ENCODE measurements at places on chromosomes 7 and 10.

DNA sequence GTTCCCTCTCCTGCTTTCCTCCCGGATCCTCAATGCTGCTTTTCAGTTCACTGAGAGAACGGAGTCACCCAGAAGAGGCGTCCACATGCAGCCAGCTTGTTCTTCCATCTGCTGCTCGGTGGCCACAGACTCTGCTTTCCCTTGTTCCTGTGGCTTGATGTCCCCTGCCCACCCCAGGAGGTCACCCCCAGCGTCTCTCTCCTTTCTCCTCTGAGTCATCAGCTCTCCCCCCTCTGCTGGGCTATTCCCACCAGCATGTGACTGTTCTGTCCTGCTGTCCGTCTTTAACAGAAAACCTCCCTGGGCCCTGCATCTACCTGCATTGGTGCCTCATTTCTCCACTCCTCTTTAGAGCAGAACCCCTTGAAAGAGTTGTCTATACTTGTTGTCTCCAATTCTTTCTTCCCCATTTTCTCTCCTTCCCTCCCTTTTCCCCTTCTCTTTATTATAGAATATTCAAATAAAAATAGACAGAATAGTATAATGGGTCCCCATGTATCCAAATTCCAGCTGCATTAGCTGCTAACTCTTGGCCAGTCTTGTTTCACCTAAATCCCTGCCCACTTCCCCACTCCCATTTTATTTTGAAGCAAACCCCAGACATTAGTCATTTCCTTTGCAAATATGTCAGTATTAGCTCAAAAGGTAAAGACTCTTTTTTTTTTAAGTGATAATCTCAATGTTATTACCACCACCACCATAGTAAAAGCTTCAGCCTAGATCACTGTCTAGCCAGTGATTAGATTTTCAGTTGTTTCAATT is 4.1 kb downstream of the ZNF282 start:
- no peak for DNase-seq

GRCh38 chr7:23418046-23418445 is 52.2 kb downstream of the IGF2BP3 start:
- DNase-seq, result no peak

DNA sequence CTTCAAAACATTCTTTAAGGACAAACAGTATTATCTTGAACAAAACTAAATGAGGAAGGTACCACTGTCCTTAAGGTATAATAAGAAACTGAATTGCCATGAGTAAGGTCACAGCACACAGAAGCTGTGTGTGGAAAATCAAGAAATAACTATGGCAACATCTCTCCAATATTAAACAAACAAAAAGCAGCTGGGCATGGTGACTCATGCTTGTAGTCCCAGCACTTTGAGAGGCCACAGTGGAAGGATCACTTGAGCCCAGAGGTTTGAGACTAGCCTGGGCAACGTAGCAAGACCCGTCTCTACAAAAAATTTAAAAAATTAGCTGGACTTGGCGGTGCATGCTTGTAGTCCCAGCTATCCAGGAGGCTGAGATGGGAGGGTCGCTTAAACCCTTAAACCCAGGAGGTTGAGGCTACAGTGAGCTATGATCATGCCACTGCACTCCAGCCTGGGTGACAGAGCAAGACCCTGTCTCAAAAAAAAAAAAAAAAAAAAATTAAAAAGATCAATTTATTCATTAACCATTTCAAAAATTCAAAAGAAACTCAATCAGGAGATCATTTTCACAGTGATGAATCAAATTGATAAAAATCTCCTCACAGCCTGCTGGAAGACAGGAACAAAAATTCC is 195.4 kb downstream of the SKIDA1 start:
- DNase-seq, result no peak

- DNase-seq, result no peak
Measured at GRCh38 chr10:93513091-93513490, 16.7 kb downstream of the CEP55 start.

DNA sequence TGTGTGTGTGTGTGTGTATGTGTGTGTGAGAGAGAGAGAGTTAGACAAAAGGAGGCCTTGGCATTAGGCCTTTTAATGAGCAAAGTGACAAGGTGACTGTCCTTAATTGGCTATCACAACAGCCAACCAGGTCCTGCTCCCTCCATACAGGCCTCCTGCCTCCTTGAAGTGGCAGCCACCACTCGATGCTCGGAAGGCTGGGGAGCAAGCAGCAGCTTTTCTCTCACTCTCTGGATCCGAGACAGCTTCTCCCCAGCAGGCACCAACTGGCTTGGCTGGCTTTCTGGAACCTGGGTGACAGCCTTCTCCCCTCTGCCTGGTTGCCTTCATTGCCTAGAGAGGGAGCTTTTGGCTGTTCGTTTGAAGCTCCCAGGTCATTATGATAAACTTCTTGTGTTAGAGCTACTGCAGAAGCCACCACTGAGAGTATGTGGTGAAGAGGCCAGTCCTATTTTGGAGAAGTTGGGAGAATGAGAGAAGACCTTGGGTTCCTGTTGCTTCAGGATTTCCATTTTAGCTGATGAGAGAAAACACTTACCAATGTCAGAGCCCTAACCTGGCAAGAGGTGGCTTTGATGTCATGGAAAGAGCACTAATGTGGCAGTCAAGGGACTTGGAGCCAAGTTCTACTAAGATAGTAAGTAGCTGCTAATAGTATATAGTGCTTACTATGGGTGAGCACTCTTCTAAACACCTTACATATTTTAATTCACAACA is 37.6 kb downstream of the RPS24 start:
- DNase-seq, result no peak
